Activated CD8-positive, alpha-beta memory T cell treated with anti-CD3 and anti-CD28 coated beads, Interleukin-2, amount 10 ng/mL, durations not matched to agents 7 days and 5 days (primary cell): ENCODE measurements at places on chromosomes 13 and 19.

- DNase-seq = no peak
Measured at GRCh38 chr19:22628401-22628800, 5.7 kb upstream of the ZNF492 start.

DNA sequence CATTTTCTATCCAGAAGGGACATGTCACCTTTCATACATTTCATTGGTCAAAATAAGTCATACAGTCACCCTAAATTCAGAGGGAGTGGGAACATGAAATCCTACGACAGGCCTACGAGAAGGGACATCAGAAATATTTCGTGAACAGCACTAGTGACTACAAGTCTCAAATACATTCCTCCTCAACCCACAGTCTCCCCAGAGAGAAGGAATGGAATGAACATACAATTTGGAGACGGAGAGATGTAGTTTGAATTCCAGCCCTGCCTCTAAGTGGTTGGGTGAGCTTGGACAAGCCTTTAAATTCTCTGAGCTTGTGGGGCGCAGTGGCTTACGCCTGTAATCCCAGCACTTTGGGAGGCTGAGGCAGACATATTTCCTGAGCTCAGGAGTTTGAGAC lies 9.9 kb downstream of the SERTM1 start:
- no peak for DNase-seq

- no peak for DNase-seq
Measured at GRCh38 chr19:50344661-50345318, 15.6 kb upstream of the KCNC3 start.

DNA sequence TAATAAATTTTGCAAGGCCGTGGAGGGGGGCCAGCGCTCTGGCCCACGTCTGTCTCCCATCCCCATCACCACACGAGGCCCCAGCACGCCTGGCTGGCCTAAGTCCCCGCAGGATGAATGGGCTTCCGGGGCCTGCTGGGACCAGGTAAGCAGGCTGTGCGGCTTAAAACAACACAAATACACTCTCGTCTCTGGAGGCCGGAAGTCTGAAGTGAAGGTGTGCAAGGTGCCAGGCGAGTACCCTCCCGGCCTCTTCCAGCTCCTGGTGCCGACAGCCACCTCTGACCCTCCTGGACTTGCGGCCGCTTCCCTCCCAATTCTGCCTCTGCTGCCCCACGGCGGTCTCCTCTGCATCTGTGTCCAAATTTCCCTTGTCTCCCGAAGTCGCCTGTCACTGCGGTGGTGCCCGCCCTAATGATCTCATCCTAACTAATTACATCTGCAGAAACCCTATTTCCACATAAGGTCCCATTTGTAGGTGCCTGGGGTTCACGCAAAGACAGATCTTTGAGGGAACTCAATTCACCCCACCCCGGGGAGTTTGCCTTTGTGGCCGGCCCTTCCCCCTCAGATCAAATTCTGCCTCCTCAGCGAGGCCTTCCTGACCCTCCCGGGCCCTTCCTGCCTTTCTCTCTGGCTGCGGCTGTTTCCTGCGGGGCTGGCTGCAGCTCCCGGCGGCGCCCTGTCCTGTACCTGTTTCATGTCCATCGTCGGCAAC lies 8.1 kb upstream of the PTBP1 start:
- DNase-seq = no peak

DNA sequence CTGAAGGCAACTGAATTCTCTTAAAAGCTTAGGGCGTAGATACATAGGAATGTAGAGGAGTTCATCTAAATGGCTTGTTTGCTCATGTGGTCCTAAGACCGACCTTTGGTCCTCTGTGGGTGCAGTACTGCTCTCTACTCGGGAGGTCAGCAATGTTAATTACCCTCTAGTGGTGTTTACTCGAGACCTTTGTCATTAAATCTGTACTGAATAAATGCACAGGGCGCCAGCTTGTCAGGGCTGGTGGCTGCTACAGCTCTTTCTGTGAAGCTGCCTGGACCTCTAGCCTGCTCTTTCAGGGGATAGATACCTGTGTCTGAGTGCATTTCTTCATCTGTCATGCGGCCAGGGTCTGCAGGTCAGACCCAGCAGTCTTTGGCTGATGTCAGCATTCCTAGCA lies 29.2 kb upstream of the MPHOSPH8 start:
- no peak for DNase-seq

DNA sequence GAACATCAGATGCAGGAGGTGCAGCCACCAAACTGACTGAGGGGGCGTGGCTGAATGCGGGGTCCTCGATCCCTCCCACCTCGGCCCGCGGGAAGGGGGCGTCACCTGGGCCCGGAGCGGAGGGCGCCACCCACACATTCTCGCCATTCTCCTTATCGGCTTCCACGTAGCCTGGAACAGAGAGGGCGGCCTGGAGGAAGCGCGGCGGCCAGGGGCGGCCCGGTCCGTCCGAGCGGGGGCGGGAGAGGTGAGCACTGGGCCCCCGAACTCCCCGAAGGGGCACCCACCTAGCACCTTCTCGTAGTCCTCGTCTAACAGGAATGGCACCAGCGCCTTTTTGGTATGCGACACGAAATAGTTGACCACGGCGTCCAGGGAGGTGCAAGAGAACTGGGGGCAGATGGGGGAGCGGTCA lies 11.8 kb downstream of the STAP2 start:
- DNase-seq = peak; percentile 48

DNA sequence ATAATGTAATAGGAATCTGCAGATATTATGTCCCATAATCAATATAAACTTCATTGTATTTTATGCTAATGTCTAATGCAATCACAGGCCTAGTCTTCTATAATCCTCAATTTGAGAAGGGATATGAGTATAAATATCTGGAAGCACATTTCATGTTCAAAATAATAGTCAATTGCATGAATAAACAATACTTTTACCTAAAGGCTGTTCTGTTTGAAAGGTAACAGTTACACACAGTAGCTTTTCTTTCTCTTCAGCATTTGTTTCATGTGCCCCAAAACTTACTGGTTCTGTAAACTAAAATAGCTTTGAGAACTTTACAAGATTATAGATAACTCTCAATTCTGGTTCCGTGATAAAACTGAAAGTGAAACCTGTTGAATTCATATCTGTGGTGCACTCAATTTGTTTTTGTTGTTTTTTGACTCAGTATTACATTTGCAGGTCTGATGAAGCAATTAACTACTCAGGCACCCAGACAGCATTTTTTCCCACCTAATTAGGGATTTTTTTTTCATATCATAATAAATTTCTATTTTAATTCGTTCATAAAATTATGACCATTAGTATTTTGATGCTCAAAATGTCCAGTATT lies 1193.8 kb downstream of the SLITRK1 start:
- DNase-seq = no peak

DNA sequence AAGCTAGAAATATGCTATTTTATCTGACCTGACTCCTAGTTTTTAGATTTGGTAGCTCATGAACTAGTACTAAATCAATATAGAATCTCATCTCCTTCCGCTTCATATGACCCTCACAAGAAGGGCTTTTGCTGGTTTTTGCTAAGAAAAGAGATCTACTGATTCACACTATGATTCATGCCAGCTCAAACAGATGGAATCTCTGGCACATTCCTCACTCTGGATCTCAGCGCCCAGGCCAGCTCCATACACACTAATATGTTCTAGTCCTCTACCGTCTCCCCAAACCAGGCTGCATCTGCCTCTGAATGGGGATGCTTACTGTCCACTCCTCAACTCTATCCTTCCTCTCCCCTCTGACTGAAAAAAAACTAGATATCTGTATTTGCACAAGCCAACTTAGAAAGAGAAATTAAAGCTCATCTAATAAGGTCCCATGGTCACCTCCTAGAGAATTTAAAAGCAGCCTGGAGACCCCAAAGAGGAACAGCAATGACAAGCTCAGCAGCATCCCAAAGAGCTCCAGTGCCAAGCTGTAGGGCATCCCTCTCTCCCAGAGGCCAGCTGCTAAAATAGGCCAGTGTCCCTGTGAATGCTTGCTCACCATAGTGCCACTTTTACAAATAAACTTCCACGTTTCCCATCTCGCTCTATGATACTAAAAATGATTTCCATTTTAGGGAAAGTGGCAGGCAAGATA lies 74.9 kb downstream of the LHFPL6 start:
- no peak for DNase-seq

GRCh38 chr19:29515706-29516357 lies 10.0 kb upstream of the VSTM2B start:
- DNase-seq = no peak

GRCh38 chr13:99439048-99439447 lies 62.2 kb upstream of the TM9SF2 start:
- DNase-seq = no peak

DNA sequence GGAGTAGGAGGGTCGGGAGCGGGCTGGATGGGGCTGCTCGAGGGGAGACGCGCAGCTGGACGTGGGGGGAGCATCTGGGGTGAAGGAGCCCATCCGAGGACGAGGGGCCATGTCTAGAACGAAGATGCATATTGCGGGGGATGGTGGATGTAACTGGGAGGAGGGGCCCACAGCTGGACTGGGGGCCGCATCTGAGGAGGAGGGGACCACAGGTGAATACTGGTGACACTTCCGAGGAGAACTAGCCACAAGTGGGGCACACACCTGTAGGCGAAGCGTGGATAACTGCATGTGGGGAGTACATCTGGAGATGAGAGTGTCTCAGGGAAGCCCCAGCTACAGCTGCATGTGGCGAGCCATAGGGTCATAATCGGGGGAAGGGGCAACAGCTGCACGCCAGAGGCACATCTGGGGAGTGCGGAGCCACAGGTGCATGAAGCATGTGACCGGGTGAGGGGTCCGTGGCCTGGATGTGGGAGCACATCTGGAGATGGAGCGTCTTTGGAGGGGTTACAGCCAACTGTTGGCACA lies 402 bp downstream of the ZSWIM9 start:
- no peak for DNase-seq
